ENCODE measurements at places on chromosomes 12 and 14.

DNA sequence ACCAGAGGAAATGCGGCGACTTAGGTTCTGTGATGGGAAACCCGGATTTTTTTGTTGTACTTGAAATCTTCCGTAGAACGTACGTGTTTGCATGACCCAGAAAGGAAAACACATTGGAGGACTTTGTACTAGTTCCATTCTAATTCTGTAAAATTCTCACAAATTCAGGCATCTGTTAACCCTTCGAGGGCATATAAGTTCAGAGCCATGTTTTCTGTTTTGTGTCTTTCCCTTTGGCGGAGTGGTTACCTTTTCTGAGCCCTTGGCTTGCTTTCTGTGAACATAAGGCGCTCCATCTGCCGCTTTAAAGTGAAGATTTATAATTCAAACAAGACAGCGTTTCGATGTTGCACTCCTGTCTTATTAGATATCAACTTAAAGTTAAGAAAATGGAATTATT lies 34.2 kb downstream of the BICD1 start:
- DNase-seq, result no peak

DNA sequence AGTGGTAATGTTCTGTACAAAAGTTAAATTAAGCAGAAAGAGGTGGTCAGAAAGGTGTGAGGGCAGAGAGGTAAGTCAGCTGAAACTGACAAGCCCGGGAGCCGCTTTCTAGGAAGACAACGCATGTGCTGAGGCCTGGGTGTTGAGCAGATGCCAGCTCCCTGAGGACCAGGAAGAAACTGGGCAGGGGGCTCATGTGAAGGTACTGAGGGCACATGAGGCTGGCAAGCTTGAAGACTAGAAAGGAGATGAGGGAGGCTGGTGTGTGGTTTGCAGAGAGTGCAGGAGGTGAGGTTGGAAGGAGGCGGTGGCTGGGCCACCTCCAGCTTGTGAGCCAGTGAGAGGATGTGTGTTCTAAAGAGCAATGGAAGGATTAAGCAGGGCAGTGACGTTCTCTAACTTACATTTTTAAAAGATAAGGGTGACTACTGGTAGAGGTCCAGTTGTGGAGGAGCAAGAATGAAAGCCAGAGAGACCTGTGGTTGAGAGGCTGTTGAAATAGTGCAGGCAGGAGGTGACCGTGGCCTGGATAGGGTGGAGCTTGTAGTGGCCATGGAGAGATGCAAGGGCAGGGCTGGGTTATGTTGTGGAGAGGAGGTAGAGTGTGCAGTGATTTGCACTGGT lies 29.1 kb downstream of the ZNF664 start:
- DNase-seq, result no peak

DNA sequence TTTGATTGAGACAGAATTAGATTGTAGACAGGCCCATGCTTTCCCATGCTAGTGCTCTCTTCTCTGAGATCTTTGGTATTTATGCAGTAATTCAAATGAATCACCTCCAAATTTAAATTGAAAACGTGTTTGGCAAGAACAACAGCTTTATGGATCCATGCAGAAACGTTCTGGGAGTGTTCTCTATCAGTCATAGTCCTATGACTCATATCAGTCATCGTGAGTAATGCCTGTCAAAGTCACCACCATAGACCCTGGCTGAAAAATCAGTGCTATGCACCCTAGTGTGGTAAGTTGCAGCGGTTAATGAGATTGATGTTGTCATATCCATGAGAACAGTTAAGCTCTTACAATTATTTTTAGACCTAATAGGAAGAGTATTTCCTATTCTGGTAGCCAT lies 90.1 kb upstream of the FOXG1 start:
- DNase-seq, result no peak

DNA sequence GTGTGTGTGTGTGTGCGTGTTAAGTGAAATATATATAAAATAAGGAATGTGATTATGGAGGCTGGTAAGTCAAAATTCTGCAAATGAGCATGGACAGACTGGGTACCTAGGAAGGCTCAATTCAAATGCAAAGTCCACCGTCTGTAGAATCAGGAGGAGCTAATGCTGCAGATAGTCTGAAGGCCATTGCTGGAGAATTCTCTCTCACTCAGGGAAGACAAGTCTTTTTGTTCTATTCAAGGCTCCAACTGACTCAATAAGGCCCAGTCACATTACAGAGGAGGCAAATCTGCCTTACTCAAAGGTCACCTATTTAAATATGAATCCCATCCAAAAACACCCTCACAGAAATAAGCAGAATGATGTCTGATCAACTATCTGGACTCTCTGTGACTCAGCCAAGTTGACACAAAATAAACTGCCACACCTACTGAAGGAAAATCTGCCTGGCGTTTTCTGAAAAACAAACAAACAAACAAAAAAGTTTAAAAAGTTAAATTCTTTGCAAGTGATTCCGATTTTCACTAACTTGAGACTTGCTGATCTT lies 684 bp upstream of the KLRF2 start:
- DNase-seq, result no peak

Measured in AG04450 (cell line).